Effector CD4-positive, alpha-beta T cell (primary cell): ENCODE measurements at places on chromosomes 1 and 21.

DNA sequence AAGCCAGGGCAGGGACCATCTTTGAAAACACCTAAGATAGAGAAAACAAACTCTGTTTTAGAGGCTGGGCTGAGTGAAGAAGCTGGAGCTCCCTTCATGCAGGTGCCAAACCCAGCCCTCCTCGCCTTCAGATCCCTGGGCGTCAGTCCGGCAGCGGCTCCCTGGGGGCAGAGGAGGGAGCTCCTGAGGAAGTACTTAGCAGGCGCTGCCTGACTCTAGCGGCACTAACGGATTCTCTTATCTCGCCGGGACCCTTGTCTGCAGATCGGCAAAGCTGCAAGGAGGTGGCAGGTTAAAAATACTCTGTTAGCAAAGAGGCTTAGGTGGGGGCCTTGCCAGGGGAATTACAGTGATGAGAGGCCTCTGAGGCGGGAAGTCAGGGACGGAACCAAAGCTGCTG, 79.6 kb downstream of the PLXNA2 start:
- no peak for DNase-seq

- no peak for DNase-seq
Observed at GRCh38 chr21:42678618-42679295, 25.3 kb downstream of the PDE9A start.

DNA sequence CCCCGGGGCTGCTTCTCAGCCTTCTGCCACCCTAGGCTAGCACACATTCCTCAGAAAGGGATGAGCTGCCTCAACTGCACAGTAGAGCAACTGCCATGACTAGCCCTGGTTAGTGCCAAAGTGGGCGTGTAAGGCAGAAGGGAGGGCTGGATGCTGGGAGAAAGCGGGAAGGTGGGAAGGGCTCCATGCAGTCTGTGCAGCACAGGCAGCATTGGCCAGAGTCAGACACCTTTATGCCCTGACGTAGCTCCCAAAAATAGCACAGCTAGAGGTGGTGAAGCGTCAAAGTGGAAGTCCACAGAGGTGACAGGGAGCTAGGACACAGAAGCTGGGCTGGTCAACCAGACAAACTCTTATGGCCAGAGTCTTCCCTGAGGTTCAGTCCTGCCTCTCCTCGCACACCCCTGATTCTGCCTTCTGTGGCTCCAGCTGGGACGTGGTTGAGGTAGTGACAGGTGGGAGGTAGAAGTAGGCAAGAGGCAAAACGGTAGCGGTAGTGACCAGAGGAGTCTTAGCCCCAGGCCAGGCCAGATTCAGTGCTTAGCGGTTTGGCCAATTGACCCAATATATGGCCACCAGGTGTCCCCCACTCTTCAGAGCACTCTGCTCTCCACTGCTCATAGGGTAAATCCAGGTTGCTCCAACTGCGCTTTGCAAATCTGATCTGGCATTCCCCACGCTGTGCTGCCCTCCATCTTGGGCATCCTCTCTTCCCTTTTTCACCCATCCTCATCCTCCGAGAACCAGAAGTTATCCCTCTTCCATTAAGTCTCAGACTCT, 45.6 kb downstream of the DDX20 start:
- no peak for DNase-seq

DNA sequence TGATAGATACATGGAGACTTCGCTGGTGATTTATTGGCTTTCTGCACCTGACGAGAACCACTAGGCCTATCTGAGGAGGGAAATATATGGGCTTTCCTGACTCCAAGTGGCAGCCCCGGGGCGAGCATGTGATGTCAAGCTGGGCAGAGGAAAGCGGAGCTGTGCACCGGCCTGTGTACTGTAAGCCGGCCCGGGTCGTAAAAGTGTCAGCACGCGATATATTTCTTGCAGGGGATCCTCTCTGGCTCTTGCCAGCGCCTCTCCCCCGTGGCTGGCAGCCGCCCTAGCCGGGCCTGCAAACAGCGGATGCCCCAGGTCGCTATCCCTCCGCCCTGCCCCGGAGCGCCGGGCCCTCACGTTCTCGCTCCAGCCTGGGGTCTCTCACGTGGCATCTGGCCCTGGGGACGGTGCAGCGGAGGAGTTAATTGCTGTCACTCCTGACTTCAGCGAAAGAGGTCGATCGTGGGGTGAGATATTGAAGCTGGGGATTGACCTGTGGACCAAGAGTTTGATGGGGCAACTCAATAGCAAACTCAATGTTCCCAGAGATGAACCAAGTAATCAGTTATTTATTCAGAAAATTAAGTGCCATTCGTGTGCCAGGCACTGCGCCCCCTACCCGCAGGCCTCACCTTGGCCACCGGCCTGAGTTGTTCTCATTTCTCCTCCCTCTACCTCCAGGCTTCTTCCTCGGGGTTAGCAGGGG, 41.0 kb upstream of the HAO2 start:
- DNase-seq, result no peak

GRCh38 chr1:207998691-207999090, 87.8 kb upstream of the CD34 start:
- no peak for DNase-seq

DNA sequence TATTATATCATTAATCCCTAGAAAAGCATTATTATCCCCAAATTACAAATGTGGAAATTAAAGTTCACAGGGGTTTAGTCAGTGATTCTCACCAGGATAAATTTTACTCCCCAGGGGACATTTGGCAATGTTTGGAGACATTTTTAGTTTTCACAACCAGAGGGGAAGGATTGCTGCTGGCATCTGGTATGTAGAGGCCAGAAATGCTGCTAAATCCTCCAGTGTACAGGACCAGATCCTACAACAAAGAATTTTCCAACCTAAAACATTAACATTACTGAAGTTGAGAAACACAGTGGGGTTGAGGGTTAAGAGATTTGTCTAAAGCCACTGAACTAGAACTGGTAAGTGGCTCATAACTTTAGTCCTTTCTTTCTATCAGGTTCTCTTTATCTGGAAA, 162.0 kb upstream of the SYT6 start:
- DNase-seq, result no peak

DNA sequence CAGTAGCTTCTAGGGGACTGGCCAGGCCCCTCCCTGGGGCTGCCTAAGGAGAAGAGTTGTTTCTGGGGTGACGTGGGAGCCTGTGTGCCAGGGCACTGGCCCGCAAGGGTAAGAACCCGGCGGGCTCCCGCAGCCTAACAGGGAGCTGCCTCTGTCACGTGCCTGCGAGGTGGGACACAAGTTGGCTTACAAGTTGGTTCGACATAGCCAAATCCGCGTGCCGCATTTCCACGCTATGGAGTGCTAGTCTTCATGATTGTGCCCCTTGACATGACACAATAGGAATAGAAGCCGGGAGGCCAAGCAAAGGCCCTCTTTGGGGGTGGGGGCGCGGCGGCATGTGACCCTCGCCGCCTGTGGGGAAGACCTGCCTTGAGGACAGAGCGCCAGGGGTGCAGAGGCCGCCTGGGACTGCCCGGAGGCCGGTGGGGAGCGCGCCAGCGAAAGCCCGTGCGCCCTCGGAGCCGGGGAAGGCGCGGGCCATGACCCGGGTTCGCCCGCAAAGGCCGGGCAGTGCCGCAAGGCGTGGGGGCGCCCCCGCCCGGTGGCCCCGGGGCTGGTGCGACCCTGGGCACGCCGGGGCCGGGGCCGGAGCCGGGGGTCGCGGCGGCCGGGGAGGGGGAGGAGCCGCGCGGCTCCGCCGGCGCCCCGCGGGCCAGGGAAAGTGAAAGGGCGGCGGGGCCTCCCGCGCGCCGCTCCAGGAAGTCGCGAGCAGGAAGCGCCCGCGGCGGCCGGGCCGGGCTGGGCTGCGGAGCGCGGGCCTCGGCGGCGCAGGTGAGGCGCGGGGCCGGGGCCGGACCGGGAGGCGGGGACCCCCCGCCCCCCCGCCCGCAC, at the start of gene SLC37A1:
Gene SLC37A1, plus strand, starts transcription at position 702 of the 834 bp plus-strand sequence. CDS start 4,603 bp downstream, outside the sequence.
- DNase-seq, result no peak

DNA sequence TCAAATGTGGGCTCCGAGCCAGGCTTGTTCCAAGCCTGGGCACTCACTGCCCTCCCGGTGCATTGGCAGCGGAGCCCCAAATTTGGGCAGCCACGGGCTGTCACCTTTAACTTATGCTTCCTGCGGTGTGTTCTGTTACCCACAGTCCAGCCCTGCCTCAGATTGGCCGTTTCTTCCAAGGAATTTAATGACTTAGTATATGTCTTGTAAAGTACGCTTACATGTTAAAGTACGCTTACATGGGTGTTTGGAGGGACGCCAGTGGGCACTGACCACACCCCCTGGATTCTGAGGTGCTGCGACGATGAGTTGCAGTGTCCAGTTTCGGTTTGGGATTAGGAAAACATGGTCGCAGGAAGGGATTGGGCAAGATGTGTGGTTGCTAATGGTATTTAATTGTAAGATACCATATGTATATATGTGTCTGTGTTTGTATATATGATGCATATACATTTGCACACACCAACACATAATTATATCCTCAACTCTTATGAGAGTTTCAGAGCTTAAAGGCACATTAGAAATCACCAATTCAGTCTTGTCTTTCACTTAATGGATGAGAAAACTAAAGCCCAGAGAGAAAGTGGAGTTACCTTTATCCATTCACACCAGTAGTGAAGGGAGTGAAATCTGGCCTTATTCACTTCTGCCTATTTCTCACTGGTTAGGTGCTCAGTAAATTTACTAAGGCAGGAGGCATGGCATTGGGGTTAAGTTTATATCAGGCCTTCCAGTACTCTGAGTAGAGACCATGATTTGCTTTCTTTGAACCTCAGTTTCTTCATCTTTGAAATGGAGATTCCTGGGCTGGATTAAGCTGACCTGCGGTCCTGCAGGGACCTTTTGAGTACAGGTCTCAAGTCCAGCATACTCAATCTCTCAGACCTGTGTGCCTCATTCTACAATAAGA, 1.0 kb downstream of the SMYD2 start:
- DNase-seq, result no peak

DNA sequence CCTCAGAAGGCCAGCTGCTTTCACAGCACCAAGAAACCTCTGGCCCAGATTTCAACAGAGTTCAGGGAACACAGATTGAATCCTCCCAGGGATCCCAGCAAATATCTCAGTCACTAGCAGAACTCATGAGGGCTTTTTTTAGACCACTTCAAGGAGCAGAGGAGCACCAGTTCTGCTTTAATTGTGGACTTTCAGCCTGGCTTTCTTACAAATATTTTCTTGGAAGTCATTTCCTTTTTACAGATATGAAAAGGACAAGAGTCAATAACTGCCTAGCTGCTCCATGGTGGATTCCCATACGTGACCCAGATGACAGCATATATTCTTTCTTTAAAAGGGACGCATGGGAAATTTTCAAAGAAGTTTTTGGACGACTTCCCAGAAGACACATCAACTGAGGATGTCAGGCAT, 6.4 kb upstream of the LRRC8B start:
- DNase-seq, result no peak

DNA sequence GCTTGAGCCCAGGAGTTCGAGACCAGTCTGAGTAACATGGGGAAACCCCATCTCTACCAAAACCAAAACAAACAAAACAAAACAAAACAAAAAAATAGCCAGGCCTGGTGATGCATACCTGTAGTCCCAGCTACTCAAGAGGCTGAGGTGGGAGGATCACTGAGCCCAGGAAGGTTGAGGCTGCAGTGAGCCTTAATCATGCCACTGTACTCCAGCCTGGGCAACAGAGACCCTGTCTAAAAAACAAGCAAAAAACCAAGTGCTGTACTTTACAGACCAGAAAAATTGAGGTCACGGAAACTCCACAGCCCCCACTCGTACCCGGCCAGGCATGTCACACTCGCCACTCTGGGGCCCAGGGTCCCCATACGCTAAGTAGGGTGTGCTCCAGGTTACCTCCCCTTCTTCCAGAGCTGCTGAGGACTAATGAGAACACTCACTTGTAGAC, 22.9 kb downstream of the ATP2B4 start:
- DNase-seq, result peak; percentile 7

- no peak for DNase-seq
Observed at GRCh38 chr1:150072959-150073358, 5.4 kb downstream of the VPS45 start.

DNA sequence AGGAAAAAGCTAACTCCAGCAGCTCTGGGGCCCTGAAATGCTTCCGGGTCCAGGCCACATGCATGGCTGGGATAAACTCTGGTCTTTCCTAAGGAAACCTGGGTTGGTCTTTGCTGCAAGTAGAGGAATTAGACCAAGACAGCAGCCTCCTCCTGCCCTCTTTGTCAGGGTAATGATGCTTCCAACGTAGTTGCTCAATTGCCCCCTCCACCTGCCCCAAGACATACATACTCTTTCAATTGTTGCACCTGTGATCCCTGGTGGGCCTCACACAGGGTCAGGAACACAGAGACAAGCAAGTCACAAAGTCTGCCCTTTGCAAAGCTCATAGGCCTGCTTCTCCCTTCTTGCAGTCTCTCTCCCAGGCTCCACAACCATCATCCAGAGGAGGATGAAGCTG, 41.9 kb upstream of the GRIK3 start:
- DNase-seq, result no peak
